DMS79 (cell line): ENCODE measurements at places on chromosomes 5 and 9.

GRCh38 chr5:80487829-80488721, at the start of gene FAM151B:
TSS of gene FAM151B (plus strand) at chr5:80488100. CDS start at chr5:80488124, 24 bp downstream.
- peak; percentile 92 for DNase-seq

- DNase-seq = no peak
These were observed 452.4 kb upstream of the WWC1 start for GRCh38 chr5:167839065-167839464.

- no peak for DNase-seq
These were observed 518 bp downstream of the ERBIN start for GRCh38 chr5:65926893-65927292.

- no peak for DNase-seq
These were observed 889.3 kb downstream of the MAT2B start for GRCh38 chr5:164394686-164395194.

DNA sequence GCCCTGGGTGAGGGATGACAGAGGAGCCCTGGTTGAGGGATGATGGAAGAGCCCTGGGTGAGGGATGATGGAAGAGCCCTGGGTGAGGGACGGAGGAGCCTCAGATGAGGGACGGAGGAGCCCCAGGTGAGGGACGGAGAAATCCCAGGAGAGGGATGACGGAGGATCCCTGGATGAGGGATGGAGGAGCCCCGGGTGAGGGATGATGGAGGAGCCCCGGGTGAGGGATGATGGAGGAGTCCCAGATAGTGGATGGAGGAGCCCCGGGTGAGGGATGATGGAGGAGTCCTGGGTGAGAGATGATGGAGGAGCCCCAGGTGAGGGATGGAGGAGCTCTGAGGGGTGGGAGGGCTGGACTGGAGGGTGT, 10.9 kb downstream of the PHF2 start:
- no peak for DNase-seq

DNA sequence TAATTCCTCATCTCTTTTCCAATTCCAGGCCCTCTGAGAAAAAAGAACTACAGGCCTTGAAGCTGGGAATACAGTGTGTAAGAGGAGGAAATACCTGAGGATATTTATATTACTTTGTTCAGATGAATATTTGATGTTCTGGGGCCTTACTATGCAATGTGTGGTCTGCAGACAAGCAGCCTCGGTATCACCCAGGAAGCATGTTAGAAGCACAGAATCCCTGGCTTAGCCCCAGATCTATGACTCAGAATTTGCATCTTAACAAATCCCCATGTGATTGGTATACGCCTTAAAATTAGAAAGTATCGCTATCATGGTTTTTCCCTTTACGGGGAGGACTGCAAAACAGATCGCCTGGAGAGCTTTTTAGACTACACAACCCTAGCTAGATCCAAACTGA, 121.0 kb downstream of the JAKMIP2 start:
- no peak for DNase-seq

GRCh38 chr9:136536721-136537241, 9.1 kb downstream of the NOTCH1 start:
- no peak for DNase-seq

GRCh38 chr9:1300941-1301340, 250.8 kb downstream of the DMRT2 start:
- no peak for DNase-seq

GRCh38 chr5:75364571-75365280, 27.7 kb downstream of the HMGCR start:
- no peak for DNase-seq

DNA sequence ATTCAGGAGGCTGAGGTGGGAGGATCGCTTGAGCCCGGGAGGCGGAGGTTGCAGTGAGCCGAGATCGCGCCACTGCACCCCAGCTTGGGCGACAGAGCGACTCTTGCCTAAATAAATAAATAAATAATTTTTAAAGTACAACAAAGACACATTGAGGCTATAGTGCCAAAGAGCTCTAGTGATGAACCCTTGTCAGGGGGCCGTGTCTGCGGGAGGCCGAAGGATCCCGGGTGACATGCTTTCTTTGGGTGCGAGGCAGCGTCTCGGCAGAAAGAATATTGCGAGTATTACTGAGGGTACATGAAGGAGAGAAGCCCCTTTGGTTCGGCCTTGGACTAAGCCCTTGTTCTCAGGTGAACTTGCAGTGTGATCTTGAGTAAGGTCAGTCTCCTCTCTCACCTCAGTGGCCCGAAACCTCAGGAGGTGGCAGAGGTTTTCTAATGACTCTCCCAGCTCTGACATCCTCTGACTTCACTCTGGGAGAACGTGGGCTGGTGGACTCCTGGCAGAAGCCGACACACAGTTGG, 397 bp upstream of the RECK start:
- DNase-seq = no peak
